Activated T-helper 1 cell treated with anti-CD3 and anti-CD28 coated beads, Interleukin-2, amount 50 U/mL, for 16 hours (primary cell): ENCODE measurements at places on chromosomes 4 and X.

- no peak for DNase-seq
These were observed 27.1 kb upstream of the ZNF330 start for GRCh38 chr4:141193516-141194034.

GRCh38 chr4:170887396-170887795 is 797.6 kb upstream of the AADAT start:
- DNase-seq, result no peak

GRCh38 chrX:40095583-40096394 is 2.0 kb downstream of the BCOR start:
- no peak for DNase-seq

DNA sequence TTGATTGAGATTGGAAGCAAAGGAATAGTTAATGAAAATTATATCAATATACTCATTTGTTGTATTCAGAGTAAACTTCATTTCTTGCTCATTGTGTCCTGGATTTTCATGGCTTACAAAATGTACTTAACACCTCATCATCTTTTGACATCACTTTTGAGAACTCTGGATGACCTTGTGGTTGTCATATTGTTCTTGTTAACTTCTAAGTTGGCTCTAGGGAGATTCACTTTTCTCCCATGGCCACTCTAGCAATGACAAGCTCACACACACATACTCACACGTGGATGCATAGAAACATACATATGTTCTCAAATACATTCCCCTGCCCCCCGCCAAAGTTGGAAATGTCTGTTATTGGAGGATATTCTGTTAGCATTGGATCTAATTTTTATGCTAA is 15.3 kb downstream of the PHEX start:
- DNase-seq, result no peak

- no peak for DNase-seq
These were observed 153.6 kb upstream of the INTU start for GRCh38 chr4:127479031-127479622.
